NCI-H82 (cell line): ENCODE measurements at places on chromosomes 3 and 15.

GRCh38 chr3:51198477-51198876 is 186.6 kb upstream of the MANF start:
- no peak for DNase-seq

DNA sequence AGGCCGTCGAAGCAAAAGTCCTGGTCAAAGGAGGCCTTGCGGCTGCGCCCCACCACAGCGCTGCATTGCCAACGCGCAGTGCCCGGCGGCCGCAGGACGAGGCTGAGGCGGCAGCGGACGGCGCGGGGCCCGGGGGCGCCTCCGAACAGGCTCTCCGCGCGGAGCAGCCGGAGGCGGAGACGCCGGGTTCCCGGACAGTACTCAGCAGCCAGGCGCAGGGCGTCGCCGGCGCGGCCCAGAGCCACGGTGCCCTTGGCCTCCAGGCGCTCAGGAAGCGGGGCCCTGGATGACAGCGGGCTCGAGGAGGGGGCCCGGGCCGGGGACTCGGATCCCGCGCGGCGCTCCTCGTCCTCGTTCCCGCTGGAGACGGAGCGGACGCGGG is 1.1 kb downstream of the C2CD4B start:
- peak; percentile 32 for DNase-seq

GRCh38 chr3:30349507-30349906 is 256.9 kb upstream of the TGFBR2 start:
- peak; percentile 7 for DNase-seq

DNA sequence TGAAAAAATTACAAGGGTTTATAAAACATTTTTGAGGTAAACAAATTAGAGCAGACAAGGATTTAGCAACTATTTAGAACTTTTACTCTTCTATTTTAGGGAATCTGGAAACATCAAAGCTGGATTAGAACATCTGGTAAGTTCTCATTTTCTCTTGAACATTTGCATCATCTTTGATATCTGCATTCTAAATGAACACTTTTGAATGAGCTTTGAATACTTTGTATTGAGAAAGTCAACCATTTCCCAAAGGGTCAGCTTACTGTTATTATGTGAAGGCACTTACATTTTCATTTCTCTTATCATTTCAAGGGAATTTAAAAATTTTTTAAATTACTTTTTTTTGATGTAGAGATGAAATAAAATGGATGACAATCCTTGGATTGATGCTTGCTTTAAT is 188.1 kb downstream of the RSRC1 start:
- no peak for DNase-seq

DNA sequence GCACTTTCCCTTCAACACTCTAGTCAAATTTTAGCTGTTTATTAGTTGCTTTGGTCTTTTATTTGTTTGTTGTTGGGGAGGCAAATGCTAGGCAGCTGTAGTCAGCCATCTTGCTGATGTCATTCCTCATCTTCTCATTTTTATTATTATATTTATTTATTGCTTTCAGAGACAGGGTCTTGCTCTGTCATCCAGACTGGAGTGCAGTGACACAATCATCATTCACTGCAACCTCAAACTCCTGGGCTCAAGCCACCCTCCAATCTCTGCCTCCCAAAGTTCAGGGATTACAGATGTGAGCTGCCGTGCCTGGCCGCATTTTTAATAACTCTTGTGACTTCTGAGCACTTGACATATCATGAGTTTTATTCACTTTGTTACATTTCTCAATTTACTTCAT is 441.4 kb downstream of the DIPK2A start:
- DNase-seq: no peak

DNA sequence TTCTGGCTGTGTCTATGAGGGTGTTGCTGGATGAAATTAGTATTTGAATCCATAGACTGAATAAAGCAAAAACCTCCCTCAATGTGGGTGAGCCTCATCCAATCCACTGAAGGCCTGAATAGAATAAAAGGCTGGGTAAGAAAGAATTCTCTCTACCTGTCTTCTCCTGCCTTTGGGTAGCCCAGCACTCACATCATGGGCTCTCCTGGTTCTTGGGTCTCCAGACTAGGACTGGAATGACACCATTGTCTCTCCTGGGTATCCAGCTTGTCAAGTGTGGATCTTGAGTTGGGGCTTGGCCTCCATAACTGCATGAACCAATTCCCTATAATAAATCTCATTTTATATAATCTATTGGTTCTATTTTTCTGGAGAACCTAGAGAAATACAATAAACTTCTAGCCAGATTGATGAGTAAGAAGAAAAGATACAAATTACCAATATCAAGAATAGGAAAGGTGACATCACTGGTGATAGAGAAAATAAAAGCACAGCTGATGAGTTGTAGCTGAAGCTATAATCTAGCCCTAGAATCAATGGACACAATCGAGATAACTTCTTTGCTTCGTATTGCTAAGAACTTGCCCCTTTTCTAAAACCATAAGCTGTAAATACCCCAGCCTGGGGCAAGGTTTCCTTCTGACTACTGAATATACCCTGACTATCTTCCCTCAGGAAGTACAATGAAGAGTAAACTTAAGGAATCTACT is 106.4 kb downstream of the ANO10 start:
- no peak for DNase-seq

- DNase-seq: peak; percentile 90
These were observed 13.4 kb upstream of the FAM98B start for GRCh38 chr15:38440353-38441129.

- DNase-seq: no peak
These were observed 252.2 kb upstream of the TBL1XR1 start for GRCh38 chr3:177449360-177450006.

- DNase-seq: peak; percentile 21
These were observed 357.8 kb upstream of the TBL1XR1 start for GRCh38 chr3:177554895-177555759.

- peak; percentile 49 for DNase-seq
These were observed 316.2 kb upstream of the THRB start for GRCh38 chr3:24810881-24811280.

GRCh38 chr15:27585041-27585640 is 514.0 kb downstream of the OCA2 start:
- no peak for DNase-seq

DNA sequence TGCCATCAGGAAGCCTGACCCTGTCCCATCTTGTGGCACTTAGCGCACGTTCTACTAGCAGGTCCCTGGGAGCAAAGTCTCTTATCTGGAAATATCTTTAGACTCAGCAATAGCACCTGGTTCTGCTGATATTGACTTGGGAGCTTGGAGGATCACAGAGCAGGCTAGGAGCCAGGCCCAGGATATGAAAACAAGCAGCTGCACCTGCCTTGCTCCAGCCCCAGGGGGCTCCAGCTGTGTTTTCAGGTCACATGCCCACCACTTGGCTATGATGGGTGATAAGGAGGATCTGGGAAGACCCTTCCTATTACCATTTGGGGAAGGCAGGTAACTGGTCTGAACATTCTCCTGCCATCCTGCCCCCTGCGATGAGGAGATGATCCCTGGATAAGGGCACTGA is 87.8 kb downstream of the C3orf70 start:
- DNase-seq: no peak

DNA sequence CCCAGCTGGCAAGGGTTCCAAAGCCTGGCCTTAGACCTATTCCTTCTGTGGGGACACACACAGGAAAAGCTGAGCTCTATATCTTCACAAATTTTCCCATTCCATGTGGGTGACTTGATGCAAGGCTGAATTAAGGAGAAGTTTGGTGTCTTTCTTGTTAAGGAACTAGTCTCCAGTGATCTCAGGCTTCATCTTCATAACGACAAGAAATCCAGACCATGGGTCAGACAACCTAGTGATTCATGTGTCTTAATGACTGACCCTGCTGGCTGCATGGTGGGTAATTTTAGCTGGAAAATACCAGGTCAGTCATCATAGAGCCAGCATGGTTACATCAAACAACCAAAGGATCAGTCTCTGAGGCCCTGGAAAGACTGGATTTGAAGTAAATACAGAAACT is 112.7 kb upstream of the SLC4A7 start:
- DNase-seq: no peak

DNA sequence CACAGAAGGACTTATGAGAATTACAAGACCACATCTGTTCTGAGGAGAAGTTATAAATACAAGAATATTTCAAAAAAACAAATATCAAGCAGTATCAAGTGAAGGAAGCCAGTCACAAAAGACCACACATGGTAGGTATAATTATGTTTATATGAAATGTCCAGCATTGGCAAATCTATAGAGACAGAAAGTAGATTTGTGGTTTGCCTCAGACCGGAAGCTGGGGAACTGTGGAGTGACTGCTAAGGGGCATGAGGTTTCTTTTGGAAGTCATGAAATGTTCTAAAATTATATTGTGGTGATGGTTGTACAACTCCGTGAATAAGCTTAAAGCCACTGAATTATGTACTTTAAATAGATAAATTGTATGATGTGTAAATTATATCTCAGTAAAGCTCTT is 136.9 kb downstream of the FRMD5 start:
- DNase-seq: no peak
